Sciatic nerve (tissue), 2 donors: ENCODE measurements at places on chromosomes 13 and 19. TPM values are rescaled to one million over a fixed set of nuclear protein-coding genes. Genes with fewer than 3 reads are reported as not detected.
A peak's percentile ranks its signal among the peaks of the same experiment; 100 is the strongest.

DNA sequence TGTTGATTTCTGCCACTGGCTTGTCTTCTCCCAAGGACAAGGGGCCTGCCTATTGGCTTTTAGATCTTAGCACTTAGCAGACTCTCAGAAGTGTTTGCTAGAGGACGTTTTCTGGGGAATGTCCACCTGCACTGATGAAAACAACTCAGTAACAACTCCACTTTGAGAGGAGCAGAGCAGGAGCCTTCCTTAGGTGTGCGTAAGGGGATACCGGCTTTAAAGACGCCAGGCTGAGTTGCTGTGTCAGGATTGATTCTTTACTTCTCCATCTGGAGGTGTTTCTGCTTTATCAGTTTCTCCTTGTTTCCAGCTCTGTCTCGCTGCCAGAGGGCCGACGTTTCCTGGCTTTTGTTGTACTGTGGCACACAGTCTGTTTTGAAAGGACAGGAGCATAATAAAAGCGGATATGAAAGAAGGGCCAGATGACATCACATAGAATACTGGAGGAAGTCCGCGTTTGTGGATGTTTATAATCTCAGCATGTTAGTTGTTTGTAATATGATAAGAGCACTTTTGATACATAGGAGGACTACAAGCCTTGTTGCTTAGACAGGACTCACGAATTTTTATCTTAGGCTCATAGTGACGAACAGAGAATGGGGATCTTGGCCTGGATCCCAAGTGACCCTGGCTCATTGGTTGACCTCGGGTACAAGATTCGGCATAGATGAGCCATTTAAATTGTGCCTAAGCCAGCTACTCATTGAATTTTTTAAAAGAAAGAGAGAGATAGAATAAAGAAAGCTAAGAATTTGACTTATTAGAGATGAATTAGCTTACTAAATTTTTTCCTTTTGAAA is 34.6 kb downstream of the COL4A2 start:
- no peak for DNase-seq

- no peak for DNase-seq
Observed at GRCh38 chr13:112891477-112892401, 77.3 kb upstream of the MCF2L start.

DNA sequence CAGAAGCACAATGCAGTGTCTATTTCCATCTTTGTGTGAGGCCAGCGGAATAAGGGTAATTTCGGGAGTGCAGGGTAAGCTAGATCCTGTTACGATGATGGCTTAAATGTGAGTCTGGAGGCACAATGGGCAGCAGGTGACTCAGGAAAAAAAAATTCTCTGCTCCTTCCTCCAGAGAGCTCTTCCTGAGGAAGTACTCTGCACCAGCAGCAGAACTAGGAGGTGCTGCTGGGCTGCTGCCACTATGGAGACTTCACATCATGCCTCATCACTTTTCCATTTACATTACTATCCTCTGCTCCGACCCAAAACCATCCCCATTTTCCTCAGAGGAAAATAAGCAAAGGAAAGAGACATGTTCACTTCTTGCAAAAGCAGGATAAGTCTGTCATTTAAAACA is 282.0 kb downstream of the DNAJC15 start:
- DNase-seq, result no peak

DNA sequence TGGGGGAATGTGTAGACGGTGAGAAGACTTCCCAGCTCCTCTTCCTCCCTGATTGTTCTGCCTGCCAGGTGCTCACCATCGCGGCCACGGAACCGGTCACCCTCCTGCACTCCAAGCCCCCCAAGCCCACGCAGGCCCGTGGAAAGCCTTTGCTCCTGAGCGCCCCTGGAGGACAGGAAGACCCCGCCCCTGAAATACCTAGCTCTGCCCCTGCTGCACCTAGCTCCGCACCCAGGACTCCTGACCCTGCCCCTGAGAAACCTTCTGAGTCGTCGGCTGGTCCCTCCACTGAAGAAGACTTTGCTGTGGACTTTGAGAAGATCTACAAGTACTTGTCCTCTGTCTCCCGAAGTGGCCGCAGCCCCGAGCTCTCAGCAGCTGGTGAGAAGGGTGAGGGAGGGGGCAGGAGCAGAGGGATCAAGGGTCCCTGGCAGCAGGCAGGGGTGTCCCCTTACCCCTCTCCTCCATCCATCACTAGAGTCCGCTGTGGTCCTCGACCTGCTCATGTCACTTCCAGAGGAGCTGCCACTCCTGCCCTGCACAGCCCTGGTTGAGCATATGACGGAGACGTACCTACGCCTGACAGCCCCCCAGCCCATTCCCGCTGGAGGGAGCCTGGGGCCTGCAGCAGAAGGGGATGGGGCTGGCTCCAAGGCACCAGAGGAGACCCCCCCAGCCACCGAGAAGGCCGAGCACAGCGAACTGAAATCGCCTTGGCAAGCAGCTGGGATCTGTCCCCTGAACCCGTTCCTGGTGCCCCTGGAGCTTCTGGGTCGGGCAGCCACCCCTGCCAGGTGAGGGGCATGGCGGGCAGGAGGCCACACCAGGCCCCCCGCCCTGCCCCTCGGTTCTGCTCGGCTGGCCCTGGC is 2.1 kb downstream of the SNAPC2 start:
- DNase-seq, result peak; percentile 63

DNA sequence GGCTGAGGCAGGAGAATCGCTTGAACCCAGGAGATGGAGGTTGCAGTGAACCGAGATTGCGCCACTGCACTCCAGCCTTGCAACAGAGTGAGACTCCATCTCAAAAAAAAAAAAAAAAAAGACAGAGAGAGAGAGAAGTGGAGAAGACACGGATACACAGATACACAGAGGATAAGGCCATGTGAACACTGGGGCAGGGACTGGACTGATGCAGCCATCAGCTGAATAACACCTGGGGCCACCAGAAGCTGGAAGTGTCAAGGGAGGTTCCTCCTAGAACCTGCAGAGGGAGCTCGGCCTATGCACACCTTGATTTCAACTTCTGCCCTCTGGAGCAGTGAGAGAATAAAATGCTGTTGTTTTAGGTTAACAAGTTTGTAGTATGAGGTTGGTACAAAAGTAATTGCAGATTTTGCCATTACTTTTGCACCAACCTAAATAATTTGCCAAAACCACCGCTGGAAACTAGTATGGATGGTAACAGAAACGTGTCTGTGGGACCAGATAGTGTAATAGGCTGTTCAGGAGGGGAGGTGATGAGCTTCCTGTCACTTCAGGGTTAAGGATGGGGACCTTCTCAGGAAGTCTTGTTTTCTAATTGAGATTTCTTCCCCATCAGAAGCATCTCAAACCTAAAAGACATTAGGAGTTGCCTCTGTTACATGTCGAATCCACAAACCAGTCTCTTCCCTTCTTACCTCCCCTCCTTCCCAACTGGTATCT is 36.4 kb upstream of the IGSF23 start:
- no peak for DNase-seq

The SPRY2 gene
- 78.3 TPM for total RNA-seq

DNA sequence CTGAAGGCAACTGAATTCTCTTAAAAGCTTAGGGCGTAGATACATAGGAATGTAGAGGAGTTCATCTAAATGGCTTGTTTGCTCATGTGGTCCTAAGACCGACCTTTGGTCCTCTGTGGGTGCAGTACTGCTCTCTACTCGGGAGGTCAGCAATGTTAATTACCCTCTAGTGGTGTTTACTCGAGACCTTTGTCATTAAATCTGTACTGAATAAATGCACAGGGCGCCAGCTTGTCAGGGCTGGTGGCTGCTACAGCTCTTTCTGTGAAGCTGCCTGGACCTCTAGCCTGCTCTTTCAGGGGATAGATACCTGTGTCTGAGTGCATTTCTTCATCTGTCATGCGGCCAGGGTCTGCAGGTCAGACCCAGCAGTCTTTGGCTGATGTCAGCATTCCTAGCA is 29.2 kb upstream of the MPHOSPH8 start:
- DNase-seq, result no peak

DNA sequence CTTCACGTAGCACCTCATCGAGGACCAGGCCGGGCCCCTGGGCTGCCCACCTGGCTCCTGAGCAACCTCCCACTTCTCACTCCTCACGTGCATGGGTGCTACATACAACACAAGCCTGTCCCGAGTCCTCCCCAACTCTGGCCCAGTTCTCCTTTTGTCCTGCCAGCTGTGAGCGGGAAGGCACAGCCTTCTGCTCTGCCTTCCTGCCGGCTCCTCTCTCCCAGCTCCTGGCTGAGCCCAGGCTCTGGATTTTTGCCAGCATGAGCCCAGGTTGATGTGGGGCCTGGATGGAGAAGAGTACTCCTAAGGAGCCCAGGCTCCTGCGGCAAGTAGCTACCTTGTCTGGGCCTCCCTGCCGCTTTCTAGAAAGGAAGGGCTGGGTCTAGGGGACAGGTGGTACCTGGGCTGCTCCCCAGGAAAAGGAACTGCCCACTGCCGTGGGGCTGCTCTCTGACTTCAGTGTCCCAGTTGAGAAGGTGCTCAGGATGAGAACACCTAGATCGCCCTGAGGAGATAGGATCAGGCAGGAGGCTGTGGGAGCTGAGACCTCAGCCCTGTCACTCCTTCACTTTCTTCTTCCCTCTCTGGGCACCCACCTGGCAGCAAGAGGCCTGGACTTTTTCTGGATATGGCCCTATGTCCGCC is 23.6 kb downstream of the LYL1 start:
- no peak for DNase-seq

The TEX29 gene
- total RNA-seq, result 1.6 TPM

GRCh38 chr19:4754248-4754647 is 30.6 kb upstream of the DPP9 start:
- DNase-seq, result no peak

The MAP3K10 gene
- 19.8 TPM for total RNA-seq

- DNase-seq, result no peak
Observed at GRCh38 chr19:46441866-46442265, 13.1 kb upstream of the PNMA8C start.

The MEX3D gene
- total RNA-seq, result 27.1 TPM

DNA sequence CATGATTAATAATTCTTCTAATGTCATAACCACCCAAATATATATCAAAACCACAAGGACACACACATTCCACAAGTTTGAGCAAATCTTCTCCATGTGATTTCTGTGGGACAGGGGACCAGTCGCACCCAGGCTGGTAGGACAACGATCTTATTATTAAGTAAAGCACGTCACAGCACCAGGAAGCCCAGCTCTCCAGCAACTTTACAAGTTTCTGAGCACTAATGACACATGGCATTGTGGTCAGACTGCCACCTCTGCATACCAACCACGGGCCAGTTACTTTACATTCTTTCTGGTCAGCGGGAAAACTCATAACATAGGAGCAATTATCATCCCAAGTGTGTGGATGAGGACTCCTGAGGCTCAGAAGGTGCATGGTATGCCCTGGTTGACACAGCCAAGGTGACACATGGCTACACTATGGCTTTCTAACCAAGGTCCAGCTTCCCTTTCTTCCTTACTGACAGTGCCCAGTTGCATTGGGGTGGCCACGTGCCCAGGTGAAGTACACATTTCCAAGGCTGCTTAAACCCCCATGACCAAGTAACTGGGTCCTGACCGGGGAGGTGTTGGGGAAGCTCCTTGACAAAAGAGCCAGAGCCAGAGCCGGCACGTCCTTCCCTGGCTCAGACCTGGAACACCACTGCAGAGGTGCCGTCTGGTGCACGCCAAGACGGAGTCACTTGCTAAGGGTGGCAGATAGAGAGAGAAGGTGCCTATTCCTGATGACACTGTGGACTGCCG is 27.4 kb downstream of the LATS2 start:
- DNase-seq, result no peak

GRCh38 chr13:50918567-50918966 is 9.0 kb downstream of the RNASEH2B start:
- DNase-seq, result no peak
